ENCODE measurements at places on chromosomes 12 and 14.

DNA sequence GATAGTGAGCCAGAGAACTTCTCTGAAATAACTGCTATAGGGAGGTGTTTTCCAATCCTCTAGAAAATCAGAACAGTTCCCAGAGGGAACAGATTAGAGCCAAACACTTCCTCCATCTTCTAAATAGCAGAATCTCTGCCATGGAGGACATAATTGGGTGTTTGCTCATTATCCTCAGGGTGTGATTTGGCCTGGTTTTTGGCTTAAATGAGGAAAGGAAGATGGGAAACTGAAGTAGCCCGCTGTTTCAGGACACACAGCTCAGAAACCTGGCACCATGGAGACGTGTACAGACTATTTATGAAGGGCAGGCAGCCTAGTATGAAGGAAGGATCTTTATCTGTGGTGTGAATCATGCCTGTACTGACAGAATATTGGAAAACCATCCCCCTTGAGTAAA, 231.7 kb upstream of the PRKD1 start:
- DNase-seq: no peak

- peak; percentile 55 for DNase-seq
Observed at GRCh38 chr12:94187361-94187760, 39.0 kb downstream of the PLXNC1 start.

DNA sequence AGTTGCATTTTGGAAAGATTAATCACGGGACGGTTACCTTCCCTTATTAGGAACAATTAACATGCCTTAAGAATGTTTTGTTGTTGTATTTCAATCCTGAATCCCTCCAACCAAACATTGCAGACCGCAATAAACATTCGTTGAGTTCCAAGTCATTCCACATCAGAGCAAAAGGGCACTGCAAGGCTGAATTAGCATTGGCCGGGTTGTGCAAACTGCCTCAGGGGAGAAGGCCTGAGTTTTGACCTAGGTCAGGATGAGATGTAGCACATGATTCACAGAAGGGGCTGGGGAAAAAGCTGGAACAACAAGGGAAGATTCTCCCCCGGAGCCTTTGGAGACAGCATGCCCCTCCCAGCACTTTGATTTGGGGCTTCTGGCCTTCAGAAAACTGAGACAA, 82.1 kb upstream of the BDKRB2 start:
- no peak for DNase-seq

DNA sequence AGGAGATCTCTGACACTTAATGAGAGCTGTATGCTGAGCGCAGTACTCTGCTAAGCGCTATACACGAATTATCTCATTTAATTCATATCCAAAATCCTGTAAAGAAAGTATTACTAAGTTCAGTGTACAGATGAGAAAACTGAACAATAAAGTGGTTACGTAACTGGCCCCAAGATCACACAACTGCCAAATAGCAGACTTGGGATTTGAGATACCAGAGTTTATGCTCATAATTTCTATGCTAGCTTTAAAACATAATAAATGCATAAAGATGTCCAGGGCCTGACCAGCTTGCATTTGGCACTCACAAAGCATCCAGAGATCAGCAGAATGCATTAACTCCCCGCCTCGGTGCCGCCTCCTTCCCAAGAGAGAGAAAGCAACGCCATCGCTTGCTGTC, 83.2 kb upstream of the PWP1 start:
- no peak for DNase-seq

GRCh38 chr12:93390549-93391297, 13.0 kb downstream of the NUDT4 start:
- no peak for DNase-seq

GRCh38 chr14:46672128-46672527, 20.5 kb upstream of the RPL10L start:
- DNase-seq: no peak

GRCh38 chr12:54412786-54413185, 6.3 kb downstream of the ITGA5 start:
- DNase-seq: no peak

GRCh38 chr14:38901791-38902190, 201.2 kb downstream of the SEC23A start:
- no peak for DNase-seq

- no peak for DNase-seq
Observed at GRCh38 chr12:91387461-91388134, 205.0 kb upstream of the DCN start.

- no peak for DNase-seq
Observed at GRCh38 chr12:73629893-73630831, 907.5 kb upstream of the ATXN7L3B start.

DNA sequence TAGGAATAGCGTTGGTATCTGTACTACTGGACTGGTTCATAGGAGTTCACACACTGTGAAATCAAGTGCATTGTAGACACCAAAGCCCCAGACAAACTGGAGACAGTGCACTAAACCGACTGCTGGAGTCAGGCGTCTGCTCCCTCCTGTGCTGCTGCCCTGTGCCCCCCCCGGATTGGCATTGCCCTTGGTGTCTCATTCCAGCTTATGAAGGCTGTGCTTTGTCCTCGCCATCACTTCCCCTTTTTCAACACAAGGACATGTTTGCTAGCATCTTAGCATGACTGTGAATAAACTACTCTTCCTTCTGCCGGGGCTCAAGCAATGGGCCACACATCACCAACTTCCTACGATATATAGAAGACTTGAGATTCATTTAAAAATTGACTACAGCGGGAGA, 84.0 kb downstream of the TMCC3 start:
- no peak for DNase-seq

GRCh38 chr14:59352961-59353360, 112.2 kb downstream of the GPR135 start:
- DNase-seq: no peak

- DNase-seq: peak; percentile 27
Observed at GRCh38 chr14:27916326-27916725, 850.3 kb upstream of the FOXG1 start.

GRCh38 chr12:98490501-98491453, 24.6 kb upstream of the TMPO start:
- peak; percentile 94 for DNase-seq

DNA sequence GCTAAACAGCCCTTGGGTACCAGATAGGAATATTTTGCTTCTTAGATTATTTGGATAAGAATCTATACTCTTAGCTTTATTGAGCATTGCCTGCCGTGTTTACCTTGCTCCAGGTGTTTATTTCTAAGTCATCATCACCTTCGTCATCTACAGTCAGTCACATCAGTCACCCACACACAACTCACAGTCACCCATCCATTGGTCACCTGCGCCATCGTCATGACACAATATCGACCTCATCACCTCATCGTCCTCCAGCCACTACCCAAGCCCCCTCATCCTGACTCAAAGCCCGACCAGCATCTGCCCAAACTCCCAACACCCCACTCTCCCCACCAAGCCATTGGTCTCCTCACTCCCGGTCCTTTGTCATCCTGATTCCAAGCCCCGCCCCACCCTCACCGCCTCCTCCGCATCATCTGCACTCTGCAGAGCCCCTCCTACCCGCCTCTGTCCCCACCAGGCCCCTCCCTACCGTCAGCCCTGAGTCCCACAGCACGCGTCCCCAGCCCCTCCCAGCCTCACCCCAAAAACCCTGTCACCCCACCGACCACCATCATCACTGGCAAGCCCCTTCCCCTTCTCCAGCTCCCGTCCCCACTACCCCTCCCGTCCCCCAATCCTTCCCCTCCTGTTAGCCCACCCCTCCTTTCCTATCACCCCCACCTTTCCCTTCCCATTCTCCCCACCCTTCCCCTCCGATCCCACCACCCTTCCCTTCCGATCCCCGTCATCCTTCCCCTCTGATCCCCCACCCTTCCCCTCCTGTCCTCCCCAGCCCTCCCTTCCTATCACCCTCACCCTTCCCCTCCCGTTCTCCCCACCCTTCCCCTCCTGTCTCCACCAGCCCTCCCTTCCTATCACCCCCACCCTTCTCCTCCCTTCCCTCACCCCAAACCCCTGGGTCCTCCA, 9.8 kb downstream of the DLK1 start:
- no peak for DNase-seq
